KBM-7 (cell line): ENCODE measurements at places on chromosomes 2 and 18.

GRCh38 chr2:174157053-174157452, 91.3 kb downstream of the OLA1 start:
- DNase-seq, result no peak

DNA sequence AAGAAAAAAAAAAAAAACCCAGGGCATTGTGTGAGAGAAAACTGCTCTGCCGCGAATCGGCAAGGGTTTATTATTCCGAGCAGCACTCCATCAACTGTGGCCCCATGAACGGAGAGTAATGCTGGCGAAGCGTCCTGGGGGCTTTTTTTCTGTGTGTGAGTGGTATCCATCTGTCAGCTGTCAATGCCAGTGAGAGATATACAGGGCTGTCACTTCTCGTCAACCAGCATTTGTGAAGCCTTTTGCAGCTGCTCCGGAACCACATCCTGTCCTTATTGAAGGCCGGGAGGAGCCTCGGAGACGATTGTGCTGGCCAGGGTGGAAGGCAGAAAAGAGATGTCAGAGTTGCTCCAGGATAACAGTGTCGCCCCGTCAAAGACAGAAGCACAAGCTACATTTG, 356.9 kb upstream of the SMIM21 start:
- DNase-seq, result no peak

- DNase-seq, result no peak
Measured at GRCh38 chr2:29108225-29108624, 7.0 kb upstream of the CLIP4 start.

- no peak for DNase-seq
Measured at GRCh38 chr2:128554151-128554769, 235.6 kb upstream of the HS6ST1 start.
